T-cell (primary cell): ENCODE measurements at places on chromosomes 2 and 18. TPM values are rescaled to one million over a fixed set of nuclear protein-coding genes. Genes with fewer than 3 reads are reported as not detected.

FAM110C gene
- total RNA-seq, result 0.35 TPM

ALPP gene
- total RNA-seq, result not detected

DNA sequence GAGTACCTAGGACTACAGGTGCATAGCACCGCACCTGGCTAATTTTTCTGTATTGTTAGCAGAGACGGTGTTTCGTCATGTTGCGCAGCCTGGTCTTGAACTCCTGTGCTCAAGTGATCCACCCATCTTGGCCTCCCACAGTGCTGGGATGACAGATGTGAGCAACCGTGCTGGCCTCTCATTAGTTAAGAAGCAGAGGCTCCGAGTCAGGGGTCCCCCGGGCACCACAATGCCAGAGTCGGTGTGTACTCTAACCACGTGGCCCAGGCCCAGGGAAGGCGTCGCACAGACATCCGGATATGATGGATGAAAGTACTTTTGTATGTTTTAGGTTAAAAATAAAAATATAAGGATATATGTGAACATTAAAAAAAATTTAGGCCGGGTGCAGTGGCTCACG, 28.3 kb upstream of the HPCAL1 start:
- peaks cover 2% of the 10 kb centered on the region for H3K4me1 ChIP-seq
- no peak for DNase-seq
- H3K27ac ChIP-seq, result no peak overlapping the region
- H3K36me3 ChIP-seq, result no peaks in the 10 kb centered on the region
- H3K27me3 ChIP-seq, result peaks cover 10% of the 10 kb centered on the region

GRCh38 chr18:652131-652530, 5.3 kb upstream of the TYMS start:
- H3K27me3 ChIP-seq, result no peaks in the 10 kb centered on the region
- H3K36me3 ChIP-seq, result no peaks in the 10 kb centered on the region
- DNase-seq, result no peak
- H3K4me1 ChIP-seq, result no peaks in the 10 kb centered on the region
- no peak overlapping the region for H3K27ac ChIP-seq
- H3K4me3 ChIP-seq, result no peak overlapping the region

KIAA2012 gene
- not detected for total RNA-seq

DNA sequence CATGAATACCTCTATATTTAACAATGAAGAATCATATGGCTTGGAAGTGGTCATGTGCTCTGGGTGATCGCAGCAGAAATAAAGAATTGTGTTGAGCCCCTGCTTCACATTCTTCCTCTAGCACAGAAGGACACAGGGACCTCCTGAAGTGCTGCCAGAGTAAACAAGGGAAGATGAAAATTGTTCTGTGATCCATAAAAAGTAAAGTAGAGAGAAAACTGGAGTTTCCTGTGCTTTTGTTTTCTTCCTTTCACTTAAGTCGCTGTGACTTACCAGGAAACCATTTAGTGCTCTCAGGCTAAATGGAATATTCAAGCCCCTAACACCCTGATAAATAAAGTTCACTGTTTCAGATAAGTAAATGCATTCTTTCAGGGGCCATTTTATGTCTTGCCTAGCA, 1173.6 kb upstream of the CHAC2 start:
- H3K27ac ChIP-seq, result no peak overlapping the region
- no peaks in the 10 kb centered on the region for H3K36me3 ChIP-seq
- H3K4me1 ChIP-seq, result no peaks in the 10 kb centered on the region
- no peak for DNase-seq

DNA sequence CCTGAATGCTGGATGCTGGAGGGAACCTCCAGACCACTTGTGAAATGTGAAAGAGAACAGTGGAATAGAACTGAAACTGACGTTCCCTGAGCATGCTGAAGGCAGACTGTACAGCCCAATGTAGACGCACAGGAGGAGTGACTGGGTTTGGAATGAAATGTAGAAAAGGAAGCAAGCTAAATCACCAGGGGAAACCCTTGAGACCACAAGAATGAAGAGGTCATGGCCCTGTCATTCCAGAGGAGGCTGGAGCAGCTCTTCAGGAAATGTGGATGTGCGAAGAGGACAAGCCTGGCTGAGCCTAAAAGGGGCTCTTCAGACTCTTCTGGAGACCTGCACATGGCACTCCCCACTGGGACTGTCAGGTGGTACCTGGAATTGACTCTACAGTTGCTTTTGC, 118.5 kb upstream of the ALPP start:
- no peak for DNase-seq
- no peak overlapping the region for H3K27ac ChIP-seq
- H3K4me1 ChIP-seq, result no peaks in the 10 kb centered on the region
- peaks cover 25% of the 10 kb centered on the region for H3K36me3 ChIP-seq
- H3K4me3 ChIP-seq, result no peak overlapping the region

UGT1A9 gene
- not detected for total RNA-seq

BOLL gene
- total RNA-seq, result not detected

GRCh38 chr2:4762951-4763376, 929.2 kb upstream of the SOX11 start:
- no peak overlapping the region for H3K4me3 ChIP-seq
- no peak for DNase-seq
- H3K36me3 ChIP-seq, result no peaks in the 10 kb centered on the region
- no peaks in the 10 kb centered on the region for H3K4me1 ChIP-seq

DNA sequence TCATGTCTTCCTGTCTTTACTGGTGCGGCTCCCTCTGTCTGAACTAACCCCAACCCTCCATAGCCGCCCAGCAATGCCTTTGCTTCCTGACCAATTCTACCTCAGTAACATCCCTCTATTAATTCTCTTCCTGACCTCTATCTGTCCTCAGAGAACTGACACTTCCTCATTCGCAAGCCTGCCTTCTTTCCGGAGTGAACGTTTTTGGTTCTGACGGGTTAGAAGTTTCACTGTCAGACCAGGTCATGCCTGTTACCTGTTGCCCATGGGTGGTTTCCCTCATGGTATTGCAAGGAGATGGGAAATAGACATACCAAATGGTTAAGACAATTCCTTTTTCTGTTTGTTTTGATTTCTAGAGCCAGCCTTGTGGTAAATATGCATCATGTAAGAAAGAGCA, 453.4 kb upstream of the SLC14A2 start:
- H3K36me3 ChIP-seq, result no peaks in the 10 kb centered on the region
- no peak for DNase-seq
- no peak overlapping the region for H3K27ac ChIP-seq
- no peaks in the 10 kb centered on the region for H3K4me1 ChIP-seq

DNA sequence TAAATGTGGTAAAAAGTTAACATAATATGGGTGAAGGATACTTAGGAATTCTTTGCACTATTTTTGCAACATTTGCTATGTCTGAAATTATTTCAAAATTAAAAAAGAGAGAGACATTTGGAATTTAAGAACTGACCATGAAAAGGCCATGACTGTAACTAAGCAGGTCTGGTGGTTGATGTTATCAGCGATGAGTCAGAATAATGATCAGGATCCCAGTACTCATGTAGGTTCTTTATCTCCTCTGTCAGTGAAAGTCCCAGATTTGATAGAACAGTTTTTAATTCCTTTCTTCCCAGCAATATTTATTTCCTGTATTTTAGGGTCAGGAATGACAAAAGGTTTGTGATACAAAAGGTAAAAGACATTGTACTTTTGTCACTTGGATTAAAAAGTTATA, 242.4 kb upstream of the ZNF521 start:
- DNase-seq, result no peak
- H3K4me3 ChIP-seq, result no peak overlapping the region
- no peaks in the 10 kb centered on the region for H3K4me1 ChIP-seq
- H3K27ac ChIP-seq, result no peak overlapping the region

GRCh38 chr2:187403568-187404260, 44.3 kb downstream of the CALCRL start:
- no peak for DNase-seq
- no peak overlapping the region for H3K27ac ChIP-seq
- H3K4me1 ChIP-seq, result no peaks in the 10 kb centered on the region
- no peaks in the 10 kb centered on the region for H3K27me3 ChIP-seq

GRCh38 chr18:79542876-79543750, 136.5 kb upstream of the CTDP1 start:
- no peaks in the 10 kb centered on the region for H3K36me3 ChIP-seq
- H3K4me3 ChIP-seq, result no peak overlapping the region
- H3K27me3 ChIP-seq, result no peaks in the 10 kb centered on the region
- DNase-seq, result no peak
- no peak overlapping the region for H3K27ac ChIP-seq
- H3K4me1 ChIP-seq, result no peaks in the 10 kb centered on the region

DNA sequence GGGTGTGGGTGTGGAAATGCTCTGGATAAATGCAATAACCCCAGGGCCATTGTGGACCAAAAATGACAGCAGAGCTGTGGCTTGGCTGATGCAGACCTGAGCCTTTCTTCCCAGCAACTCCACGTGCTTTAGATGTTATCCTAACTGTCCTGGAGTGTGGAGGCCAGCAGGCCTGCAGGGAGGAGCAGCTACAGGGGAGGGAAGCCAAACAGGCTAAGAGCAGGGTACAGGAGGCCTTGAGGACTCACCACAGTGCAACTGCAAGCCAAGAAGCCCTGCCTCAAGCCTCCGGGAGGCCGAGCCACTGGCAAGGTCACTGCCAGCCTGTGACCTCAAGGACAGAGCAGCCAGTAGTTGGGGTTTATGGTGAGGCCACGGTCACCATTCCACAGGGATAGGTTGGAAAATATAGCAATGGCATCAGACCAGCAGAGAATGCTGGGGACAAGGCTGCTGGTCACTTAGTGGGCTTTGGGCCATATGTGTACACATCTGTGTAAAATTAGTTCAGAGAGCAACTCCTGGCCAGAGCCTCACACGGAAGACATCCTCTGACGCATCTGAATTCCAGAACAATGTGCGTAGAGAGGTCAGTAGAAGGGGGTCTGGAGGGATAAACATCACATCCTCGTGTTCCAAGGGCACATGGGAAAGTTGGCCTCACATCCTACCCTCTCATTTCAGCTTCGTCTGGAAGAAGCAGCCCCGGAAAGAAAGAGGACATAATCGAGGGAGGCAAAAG, 76.2 kb upstream of the UPP2 start:
- H3K27ac ChIP-seq, result no peak overlapping the region
- H3K4me3 ChIP-seq, result no peak overlapping the region
- no peak for DNase-seq
- H3K4me1 ChIP-seq, result peaks cover 5% of the 10 kb centered on the region
- H3K36me3 ChIP-seq, result no peaks in the 10 kb centered on the region
